ENCODE measurements at places on chromosomes 12 and 14.

DNA sequence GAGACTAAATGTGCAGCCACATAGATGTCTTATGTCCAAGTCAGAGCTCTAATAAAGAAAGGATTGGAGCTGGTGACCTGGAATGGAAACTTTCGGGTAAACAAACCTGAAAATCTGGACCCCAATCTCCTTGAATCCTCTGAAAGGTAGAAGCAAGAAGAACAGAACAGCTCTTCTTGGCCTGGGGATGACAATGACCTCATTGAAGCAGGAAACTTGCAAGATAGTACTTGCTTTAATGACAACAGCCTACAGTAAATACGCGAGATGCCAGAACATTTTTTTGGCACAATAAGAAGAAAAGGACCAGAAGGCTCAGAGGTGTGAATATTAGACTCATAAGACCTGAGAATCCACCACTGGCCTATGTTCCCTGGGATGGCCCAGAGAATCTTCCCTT, 4.1 kb upstream of the PRIMA1 start:
- no peak for DNase-seq

DNA sequence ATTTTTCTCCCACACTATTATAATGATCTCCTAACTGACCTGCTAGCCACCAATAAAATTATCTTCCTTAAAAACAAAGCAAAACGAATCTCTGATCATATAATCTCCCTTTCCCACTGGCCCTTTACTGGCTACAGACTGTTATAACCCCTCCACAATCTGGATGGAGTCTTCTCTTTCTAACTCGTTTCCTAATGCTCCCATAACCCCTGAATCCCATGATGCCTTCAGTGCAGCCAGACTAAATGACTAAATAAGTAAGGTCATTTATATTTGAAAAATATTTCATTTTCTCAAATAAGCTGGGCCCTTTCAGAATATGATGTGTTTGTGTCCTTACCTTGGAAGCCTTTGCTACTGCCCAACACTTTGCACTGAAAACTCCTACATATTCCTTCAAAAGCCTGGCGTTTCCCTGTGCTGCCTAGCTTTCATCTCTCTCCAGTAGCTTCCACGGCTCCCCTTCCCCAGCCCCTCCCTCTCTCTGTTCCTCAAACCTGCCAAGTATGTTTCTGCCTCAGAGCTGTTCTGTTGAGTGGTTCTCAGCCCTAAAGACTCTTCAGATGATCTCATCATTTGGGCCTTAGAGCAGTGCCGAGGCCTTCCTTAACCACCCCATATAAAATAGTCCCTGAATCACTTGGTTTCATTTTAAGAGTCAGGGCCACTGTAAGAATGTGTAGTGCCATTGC, 91.7 kb downstream of the MYRFL start:
- DNase-seq = no peak

- DNase-seq = no peak
Measured at GRCh38 chr12:30063435-30063945, 279.7 kb upstream of the TMTC1 start.

DNA sequence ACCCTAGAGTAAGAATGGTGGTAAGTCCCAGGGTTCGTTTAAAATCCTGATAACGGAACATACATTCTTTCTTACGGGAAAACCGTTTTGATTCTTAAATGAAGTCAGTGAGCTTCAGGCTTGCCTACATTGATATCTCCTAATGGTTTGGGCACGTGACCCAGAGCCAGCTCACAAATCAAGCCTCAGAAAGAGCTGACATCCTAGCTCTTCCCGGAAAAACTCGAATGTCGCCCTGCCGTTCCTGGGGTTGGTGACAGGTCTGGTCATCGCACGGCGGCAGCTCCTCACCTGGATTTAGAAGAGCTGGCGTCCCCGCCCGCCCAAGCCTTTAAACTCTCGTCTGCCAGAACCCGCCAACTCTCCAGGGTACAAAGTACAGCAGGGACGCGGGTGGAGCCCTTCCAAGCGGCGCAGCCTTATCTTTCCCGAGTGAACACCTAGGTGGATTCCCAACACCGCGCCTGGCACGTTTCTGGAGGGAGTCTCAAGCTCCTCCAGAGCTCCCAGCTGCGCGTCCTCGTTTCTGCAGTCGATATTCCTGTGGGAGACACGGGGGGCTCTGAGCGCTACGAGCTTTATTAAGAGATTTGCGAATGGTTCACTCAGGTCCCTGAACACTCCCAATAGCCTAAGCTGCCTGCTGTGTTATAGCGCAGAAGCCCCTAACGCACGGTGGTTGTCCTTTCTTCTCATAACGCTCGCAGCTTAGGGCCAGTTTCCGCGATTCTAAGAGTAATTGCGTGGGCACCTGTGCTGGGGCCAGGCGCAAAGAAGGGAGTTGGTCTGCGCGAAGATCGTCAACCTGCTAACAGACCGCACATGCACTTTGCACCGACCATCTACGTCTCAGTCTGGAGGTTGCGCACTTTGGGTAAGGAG, at the start of gene SSTR1:
Gene SSTR1 (plus strand): TSS at position 169 of the 882 bp plus-strand sequence. CDS start 1,486 bp downstream, outside the sequence.
- DNase-seq = no peak

GRCh38 chr14:93975791-93976476, 436 bp downstream of the ASB2 start:
- no peak for DNase-seq

- no peak for DNase-seq
Measured at GRCh38 chr14:98607341-98607910, 664.6 kb downstream of the BCL11B start.

- no peak for DNase-seq
Measured at GRCh38 chr12:8226355-8226754, 1.1 kb downstream of the FAM90A1 start.

DNA sequence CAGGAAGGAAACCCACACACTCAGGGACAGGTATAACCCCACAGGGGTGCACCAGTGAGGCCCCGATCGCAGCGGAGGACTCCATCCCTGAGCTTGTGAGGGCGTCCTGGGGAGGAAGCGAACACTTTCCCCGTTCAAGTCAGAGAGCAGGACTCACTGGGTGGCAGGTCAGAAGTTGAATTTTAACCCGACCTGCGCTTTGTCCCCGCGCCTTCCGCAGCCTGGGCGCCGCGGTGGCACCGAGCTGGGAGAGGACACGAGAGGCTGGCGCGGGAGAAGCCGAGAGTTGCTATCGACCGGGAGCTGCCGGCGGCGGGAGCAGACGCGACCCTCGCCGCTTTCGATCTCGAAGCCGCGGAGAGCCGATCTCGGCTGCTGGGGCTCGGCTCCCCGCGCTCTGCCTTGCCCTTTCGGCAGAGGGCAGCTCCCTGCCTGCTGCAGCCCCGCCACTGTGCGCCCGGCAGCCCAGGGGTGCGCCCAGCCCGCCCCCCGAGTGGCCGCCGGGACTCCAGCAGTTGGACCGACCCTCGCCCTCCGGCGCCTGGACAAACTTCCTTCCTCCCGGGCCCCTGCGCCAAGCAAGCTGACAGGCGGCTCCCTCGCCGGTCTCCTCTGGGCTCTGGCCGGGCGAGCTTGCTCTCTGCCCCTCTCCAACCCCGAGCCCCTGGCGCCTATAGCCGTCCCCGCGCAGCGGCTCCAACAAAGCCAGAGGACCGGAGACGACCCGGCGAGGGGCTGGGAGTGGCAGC, 918 bp downstream of the LIN7A start:
- no peak for DNase-seq

DNA sequence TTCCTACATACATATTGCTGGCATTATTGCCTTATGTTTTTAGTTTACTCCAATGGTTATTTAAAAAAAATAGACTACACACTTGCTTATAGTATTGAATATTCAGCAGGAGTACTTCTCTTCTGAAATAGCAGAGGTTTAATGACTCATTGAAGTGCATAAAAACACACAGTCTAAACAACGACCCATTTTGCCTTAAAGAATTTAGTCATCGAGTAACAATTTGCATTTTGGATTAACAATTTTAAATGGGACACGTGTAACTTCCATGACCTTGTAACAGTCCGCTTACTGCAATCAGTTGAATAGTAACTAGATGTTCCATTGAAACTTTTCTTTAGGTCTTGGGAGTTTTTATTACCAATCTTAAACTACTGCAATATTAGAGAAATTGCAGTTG, 9.0 kb downstream of the TRHDE start:
- no peak for DNase-seq

- DNase-seq = no peak
Measured at GRCh38 chr12:28693565-28694219, 455.4 kb upstream of the FAR2 start.

DNA sequence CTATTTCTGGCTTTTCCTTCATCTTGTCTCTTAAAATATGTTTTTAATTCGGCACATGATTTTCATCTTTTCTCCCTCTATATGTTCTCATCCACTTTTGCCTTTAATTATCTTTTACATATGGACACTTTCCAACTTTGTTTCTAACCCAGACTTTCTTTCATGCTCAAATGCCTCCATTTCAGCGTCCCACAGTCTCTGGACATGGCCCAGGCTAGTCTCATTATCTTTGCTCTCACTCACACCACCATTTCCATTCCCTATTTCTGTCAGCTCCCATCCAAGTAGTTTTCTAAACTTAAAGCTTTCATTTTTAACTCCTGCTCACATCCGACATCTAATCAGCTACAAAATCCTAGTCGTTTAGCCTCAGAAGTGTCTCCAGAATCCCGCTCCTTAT, 14.8 kb downstream of the GTF2H3 start:
- DNase-seq = no peak

- no peak for DNase-seq
Measured at GRCh38 chr14:70697701-70698100, 56.0 kb downstream of the TTC9 start.

DNA sequence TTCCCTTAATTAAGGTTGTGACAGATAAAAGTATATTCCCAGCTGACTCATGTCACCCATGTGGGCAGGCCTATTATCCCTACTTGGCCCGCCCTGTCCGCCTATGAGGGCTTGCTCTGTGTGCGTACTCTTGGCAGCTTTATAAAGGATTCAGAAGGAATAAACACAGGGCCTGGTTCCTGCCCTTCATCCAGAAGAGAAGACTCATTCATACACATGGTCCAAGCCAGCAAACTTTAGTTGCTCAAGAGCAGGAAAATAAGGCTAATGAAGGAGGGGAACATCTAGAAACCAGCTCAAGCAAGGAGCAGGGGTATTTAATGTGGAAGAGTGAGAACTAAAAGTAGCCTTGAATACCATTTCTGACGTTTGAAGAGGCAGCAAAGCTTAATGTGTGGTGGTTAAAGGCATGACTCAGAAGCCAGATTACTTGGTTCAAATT, 141.9 kb downstream of the CRADD start:
- DNase-seq = no peak

DNA sequence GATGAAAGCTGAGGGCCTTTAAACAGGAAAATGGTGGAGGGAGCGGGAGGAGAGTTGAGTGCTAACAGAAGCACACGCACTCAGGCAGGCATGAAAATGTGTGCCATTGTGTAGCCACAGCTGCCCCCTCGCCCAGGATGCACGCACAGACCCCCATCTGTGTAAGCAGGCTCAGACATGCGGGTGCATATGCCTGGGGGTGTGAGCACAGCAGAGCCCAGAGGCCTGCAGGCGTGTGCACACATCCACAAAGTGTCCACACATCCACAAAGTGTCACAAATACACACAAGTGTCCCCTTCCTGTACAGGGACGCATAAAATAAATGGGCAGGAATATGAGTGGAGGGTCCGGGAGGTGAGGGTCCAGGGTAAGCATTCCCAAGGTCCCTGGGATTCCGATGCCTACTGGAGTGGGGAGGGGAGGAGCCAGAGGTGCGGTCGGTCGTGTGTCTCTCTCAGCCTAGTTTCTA, 805 bp upstream of the KRT7 start:
- no peak for DNase-seq

GRCh38 chr12:104450700-104451099, 6.0 kb upstream of the CHST11 start:
- no peak for DNase-seq

DNA sequence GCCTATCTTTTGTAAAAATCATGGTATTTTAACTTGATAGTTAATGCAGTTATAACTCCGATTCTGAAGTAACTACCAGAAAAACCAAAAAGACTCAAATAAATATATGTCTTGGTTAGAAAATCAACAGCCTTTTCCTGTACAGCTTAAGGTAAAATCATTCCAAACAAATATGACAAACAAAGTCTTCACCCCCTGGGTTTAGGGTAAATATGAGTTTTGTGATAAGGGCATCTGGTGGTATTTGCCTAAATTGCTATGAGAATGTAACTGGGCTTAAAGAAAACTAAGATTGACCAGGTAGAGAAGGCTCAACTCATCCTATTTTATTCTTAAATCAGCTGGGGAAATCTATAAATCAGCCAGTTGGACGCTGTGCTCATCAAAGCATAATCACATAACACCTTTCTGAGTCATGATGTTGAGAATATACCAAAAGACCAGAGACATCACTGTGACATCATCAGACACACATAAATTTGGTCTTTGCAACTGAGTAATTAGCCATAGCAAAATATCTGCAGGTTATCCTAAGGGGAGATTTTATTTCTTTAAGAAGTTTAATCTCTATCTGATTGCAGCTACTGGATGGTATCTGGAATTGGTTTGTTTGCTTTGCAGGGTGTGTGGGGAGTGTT, 133.9 kb downstream of the STXBP6 start:
- no peak for DNase-seq

DNA sequence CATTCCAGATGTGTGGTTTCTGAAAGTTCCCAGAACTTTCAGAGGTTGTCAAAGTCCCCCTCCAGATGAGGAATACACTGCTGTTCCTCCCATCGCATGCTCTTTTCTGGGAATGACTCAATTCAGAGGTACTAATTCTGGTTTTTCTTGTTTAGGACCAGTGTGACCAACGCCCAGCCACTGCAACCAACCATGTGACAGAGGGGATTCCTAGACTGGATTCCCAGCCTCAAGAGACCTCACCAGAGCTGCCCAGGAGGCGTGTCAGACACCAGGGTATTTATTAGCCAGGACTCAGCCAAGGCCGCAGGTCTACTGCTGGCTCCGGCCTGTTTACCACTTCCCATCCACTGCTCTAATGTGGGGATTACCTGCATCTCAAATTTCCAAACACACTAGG, 24.2 kb downstream of the TRAFD1 start:
- no peak for DNase-seq

DNA sequence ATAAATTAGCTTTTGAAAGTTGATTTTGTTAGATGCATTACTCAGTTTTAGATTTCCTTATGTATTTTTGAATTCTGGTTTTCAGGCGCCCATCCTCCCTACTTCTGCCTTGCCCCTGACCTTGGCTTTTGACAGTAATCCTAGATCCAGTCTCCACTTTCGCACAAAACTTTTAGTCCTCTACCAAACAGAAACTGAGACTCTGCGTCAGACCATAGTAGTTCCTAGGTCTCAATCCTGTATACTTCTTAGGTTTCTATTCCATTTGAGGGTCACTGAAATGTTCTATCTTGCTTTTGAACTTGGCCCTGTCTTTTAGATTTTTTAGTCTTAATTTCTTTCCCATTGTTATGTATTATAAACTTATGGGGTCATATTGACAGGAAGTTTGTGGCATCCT, 307.9 kb upstream of the GARIN6 start:
- DNase-seq = no peak

DNA sequence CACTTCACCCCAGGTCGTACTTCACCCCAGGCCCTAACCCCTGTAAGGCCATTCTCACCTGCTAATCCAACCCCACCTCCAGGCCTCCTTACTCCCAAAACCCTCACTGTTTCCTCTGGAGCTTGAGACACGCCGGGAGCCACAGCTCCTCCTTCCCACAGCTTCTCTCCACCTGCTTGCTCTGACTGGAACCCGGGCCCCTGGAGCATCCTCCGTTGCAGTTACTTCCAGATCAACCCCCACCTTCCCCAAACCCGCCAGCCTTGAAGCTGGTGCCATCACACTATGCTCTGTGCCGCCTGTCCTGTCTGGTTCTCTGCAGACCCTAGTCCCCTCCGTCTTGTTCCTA, 34.6 kb upstream of the PPP2R5C start:
- DNase-seq = no peak
